ENCODE measurements at places on chromosomes 12 and 14.

- no peak for DNase-seq
Observed at GRCh38 chr12:103813949-103814348, 27.1 kb downstream of the NT5DC3 start.

- DNase-seq = no peak
Observed at GRCh38 chr12:123050913-123051312, 70.4 kb downstream of the ARL6IP4 start.

GRCh38 chr12:85588221-85588620, 248.0 kb downstream of the RASSF9 start:
- no peak for DNase-seq

DNA sequence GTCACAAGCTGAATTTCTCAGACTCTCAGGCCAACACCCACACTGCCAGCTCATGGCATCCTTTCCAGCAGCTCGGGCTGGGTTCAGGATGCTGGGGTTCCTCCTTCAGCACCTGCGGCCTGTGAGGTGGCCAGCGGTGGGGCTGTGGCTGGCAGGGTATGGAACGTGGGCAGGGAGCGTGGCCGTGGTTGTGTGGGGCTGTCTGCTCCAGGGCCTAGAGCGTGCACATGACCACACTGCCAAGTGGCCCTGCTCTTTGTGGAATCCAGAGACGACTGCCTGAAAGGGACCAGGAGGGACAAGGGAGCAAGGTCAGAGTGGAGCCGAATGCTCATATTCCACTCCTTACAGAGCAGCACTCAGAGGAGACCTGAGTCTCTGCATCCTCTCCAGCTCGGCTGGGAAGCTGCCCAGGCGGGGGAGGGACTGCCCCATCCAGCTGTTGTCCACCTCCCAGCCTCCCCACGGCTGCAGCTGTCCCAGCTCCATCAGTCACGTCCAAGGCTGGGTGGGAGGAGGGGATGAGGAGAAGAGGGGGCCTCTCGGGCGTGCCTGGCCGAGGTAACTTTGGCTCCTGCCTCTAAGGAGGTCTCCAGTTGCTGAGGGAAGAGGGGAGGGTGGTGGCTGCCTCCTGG, 71.3 kb downstream of the TSPAN9 start:
- DNase-seq = no peak

GRCh38 chr12:120874547-120875245, 29.5 kb downstream of the SPPL3 start:
- no peak for DNase-seq

- DNase-seq = no peak
Observed at GRCh38 chr14:105864116-105864515, 337.7 kb downstream of the TMEM121 start.

DNA sequence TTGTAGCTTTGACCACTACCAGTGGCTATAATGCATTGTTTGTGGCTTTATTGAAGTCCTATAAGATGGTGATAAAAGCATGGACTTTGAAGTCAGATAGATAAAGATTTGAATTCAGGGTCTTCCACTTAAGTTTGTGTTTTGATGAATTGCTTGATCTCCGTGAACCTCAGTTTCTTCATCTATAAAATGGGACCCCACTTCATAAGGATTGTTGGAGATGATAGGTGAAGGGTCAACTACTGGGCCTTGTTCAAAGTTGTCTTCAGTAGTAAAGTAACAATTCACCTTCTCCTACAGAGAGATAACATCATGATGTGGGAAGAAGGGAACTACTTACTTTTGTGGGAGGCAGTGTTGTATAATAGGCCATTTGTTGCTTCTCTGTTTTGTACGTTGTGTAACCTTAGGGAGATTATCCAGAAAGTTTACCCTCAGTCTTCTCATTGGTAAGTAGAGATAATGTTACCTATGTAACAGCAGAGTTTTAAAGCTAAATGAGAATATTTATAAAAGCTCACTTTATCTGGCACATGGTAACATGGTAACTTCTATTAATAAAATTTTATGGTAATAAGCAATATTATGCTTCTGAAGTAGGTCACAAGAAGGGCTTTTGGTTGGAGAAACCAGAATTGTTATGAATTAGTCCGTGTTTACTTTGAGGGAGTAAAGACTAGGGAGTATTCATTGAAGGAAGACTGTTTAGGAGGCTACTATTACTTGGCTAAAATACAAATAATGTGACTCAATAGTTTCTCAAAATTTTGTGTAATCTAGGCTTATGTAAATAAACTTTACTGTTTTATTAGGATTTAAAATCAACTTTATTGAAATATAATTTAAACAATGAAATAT, 15.1 kb downstream of the ADIPOR2 start:
- DNase-seq = no peak

DNA sequence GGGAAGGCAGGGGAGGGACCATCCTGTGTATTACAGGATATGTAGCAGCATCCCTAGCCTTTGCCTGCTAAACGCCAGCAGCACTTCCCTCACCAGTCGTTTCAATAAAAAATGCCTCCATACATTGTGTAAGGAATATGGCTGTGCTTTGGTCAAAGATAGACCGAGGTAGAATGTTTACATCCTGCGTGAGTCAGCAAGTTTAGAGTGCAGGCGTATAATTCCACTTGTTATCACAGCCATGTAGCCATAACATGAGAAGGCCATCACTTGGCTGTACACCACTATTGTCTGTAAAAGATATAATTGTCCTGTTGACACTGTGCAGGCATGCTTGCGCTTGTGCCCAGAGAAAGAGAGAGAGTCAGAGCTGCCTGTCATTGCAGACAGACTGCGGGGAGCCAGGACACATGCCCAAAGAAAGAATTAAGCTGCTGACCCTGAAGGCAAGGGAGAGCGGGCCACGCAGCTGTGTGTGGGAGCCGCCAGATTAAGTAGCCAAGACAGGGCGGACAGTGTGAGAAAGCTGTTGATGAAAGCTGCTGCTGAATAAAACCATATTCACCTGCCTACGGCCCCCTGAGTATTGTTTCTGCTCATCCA, 68.4 kb downstream of the CRACR2A start:
- no peak for DNase-seq

DNA sequence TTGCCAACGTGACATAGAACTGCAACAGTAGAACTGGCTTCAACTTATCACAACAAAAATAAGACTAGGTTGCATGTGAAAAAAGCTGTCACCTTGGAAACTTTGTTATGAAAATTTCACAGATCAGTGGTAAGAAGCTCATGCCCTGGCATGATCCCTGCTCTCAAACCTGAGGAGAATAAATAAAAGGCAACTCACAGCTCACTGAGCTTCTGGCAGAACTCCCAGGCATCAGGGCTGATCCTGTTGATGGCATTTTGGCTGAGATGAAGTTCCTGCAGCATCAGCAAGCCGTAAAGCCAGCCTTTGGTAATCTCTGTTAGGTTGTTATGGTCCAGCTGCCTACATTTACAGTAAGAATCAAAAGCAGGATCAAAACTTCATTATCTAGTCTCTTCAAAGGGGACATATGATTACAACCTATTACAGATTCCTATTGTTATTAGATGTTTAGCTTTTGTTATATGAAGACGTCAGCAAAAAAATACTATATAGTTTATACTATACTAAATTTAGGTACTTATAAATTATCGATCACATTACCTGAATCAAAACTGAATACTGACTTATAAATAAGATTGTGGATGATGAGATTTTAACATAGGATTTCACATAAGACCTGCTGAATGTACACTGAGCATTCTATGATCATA, 32.0 kb downstream of the LRIG3 start:
- DNase-seq = no peak

DNA sequence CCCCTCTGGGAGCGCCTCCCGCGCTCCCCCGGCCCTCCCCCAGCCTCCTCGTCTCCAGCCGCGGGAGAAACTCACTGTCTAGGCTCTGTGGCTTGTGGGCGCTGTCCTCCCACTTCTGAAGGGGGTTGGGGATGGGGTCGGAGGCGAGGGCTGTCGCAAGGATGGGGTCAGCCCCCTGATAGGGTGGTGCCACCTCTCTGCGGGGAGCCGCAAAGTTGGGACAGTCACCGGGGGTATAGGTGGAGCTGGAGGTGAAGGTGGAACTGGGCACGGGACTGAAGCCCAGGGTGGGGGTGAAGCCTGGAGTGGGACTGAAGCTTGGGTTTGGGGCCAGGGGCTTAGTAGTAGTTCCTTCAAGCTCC, 12.2 kb downstream of the TNFRSF1A start:
- DNase-seq = no peak

GRCh38 chr12:112677050-112677765, 114.3 kb upstream of the RPH3A start:
- no peak for DNase-seq

GRCh38 chr12:4196805-4197420, 76.6 kb upstream of the CCND2 start:
- no peak for DNase-seq

DNA sequence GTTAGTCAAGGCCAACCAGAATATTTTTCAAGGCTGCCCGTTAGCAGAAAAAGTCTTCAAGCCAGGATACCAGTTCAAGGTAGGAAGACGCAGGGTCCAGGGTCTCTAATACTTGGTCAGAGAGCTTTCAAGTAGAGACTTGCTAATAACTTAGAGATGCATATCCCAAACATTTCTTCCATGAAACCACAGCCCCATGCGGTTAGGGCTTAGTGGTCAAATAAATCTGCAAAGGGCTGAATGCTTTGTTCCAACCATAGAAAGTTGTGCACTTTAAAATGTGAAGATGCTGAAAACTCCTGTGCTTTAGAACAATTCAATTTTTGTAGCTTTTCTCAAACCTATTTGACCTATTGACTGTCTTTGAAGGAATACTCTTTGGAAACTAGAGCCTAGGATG, 208.9 kb downstream of the PIK3C2G start:
- no peak for DNase-seq

GRCh38 chr12:110647631-110648040, 33.7 kb downstream of the TCTN1 start:
- no peak for DNase-seq

DNA sequence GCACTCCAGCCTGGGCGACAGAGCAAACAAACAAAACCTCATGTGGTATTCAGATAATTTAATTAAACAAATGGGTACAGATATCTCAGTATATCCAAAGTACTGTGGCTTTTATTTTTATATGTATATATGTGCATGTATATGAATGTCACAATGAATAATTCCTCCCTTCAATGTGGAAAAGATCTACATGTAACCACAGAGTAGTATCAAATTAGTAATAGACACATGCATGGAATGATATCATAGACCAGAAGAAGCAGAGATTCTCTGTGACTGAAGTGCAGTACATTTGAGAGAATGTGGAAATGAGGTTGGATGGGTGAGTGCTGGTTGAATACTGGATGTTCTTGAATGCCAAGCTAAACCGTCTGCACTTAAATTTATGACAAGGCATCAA, 222.9 kb downstream of the CPNE8 start:
- DNase-seq = no peak

DNA sequence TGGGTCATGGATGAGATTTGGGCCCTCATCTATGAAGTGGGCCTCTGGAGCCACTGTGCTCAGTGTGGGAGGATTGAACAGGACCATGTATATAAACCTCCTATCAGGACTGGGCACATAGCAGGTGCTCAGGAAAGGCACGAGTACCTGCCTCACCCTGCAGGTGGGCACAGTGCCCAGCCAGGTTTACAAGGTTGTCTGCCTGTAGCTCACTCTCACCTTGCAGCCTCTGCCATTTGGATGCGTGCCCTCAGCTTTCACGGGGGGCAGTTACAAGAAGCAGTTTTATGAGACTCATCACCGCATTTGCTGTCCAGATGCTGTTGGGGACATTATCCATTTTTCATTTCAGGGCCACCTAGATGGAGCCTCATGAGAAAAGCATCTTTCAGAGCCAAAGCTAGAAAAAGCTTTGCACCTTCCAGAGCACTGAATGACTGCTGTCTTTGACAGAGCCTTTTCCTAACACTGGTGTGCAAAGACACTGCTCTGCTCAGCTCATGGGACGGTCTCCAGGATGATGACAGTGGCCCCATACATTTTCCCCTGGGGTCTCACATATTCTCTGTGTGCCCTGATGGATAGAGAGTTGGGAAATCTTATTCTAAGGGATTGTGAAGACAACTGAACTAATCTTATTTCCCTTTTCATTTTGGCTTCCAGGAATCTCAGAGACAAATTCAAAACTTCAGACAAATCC, 327.5 kb upstream of the RTL1 start:
- no peak for DNase-seq

GRCh38 chr12:87280356-87280755, 748.8 kb downstream of the C12orf50 start:
- no peak for DNase-seq

- DNase-seq = no peak
Observed at GRCh38 chr12:115010324-115010995, 326.5 kb upstream of the TBX3 start.

GRCh38 chr12:89655841-89656240, 52.8 kb downstream of the ATP2B1 start:
- no peak for DNase-seq

GRCh38 chr14:24828486-24828885, 194.5 kb upstream of the GZMB start:
- DNase-seq = no peak

DNA sequence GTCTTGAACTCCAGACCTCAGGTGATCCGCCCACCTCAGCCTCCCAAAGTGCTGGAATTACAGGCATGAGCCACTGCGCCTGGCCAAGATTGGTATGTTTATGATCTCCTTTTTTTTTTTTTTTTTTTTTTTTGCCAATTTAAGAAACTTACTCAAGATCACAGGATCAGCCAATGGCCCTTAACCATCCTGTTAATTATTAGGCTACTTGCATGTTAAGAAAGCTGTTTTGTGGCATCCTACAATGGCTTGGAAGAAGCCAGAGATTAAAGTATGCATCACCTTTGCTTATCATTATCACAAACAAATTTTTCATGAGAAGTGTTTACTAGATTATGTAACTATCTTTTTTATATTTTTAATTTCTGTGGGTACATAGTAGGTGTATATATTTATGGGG, 140.2 kb downstream of the BCAT1 start:
- DNase-seq = no peak

DNA sequence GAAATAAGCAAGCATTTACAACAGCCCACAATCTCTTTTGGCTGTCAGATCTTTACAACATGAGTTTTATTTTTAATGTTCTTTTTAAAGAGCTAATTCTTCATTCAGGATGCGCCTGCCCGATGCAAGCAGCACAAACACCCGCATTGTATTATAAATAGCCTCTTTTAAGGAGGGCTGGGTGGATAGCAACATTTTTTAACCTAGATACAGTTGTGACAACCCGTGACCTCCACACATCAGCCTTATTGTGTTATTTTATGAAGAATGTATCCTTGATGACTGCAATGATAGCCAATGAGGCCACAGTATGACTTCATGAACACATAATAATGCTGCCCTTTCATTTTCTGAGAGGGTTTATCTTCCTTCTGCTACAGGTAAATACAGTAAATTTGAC, 173.7 kb downstream of the FOXN3 start:
- DNase-seq = no peak

DNA sequence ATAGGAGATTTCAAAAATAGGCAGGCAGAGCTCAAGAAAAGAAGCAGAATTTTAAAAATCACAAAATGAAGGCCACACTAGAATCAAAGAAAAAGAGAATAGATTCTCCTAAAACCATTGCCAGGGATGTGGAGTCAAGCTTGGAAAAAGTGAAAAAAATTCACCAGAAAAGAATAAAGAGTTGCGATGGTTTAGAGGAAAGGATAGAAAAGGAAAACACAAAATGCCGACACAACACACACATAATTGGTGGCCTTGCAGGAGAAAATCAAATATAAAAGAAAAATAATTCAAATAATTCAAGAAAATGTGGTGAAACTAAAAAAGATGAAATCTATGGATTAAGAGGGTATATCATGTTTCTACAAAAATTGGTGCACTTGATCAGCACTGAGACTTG, 181.6 kb upstream of the C14orf180 start:
- DNase-seq = no peak

- no peak for DNase-seq
Observed at GRCh38 chr14:78075555-78076277, 94.5 kb upstream of the NRXN3 start.

GRCh38 chr12:54131641-54132280, 57.0 kb downstream of the SMUG1 start:
- no peak for DNase-seq

- DNase-seq = peak; percentile 26
Observed at GRCh38 chr12:12741660-12742059, 24.5 kb downstream of the CDKN1B start.
